ENCODE measurements at places on chromosomes 4 and X.

GRCh38 chrX:151393514-151393913, 3.5 kb upstream of the VMA21 start:
- no peak for DNase-seq

DNA sequence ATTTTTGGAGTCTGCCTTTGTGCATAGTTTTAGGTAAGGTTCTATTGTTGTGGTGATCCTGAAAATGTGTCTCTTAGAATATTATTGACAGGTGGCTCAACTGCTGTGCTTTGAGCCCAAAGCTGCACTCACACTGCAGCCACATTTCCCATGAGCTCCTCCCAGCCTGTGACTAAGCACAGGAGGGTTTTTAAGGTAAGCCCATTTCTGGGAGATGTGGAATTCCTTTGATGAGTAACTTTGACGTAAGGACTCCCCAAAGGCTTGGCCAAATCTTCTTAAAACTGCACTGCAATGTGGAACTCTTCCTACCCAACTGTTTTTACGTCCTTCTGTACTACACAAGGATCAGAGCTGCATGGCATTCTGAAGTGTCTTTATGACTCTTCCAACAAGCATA, 20.0 kb upstream of the TMPRSS11A start:
- no peak for DNase-seq

DNA sequence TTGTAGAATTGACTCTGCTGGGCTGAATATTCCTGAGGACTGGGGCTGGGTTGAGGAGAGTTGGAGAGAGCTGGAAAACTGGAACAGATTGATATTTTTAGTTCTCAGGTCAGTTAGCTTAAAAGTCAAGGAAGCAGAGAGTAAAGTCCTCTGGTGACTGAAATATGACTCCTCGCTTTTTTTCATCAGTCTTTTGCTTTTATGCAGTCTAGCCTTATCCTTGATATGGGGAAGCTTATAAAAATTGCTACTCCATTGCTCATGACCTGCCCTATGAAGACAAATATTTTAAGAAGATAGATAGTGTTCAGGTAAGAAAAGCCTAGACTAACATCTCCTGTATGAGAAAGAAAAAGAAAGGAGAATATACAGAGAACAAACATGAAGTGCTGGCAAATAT, 152.7 kb downstream of the C4orf33 start:
- no peak for DNase-seq

DNA sequence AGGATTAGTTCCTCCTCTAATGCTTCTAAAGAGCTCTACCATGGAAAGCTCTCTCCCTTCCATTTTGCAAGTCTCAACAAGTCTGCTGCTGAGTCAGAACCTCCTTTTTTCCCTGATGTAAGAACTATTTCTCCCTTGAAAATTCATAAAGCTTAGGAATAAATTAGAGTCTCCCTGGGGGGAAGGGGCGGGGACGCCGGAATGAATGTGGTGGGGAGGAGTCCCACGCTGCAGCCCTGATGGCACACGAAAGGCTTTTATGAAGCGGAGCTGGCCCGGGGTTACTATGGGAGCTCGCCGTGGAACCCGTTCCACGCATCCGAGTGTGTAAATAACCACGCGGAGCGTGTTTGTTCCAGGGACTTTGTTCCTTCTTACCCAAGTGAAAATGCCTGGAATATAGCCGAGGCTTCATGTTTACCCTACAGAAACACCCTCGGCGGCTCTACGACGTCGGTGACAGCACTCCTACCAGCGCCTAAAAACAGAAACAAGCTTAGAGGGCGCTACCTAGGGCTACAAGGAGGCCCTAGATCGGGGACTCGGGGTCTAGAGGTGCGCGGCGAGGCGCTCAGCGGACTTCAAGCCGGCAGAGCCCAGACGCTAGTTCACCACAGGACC, 923 bp upstream of the CPEB2 start:
- peak; percentile 39 for DNase-seq

GRCh38 chr4:152009983-152010709, 249.3 kb upstream of the GATB start:
- no peak for DNase-seq

- no peak for DNase-seq
Observed at GRCh38 chr4:71411981-71412380, 73.2 kb downstream of the SLC4A4 start.

GRCh38 chr4:15493411-15493810, 23.7 kb downstream of the CC2D2A start:
- no peak for DNase-seq

- DNase-seq = no peak
Observed at GRCh38 chrX:111262086-111262485, 8.2 kb downstream of the CAPN6 start.

- no peak for DNase-seq
Observed at GRCh38 chrX:13109817-13110216, 65.4 kb upstream of the FAM9C start.

- DNase-seq = no peak
Observed at GRCh38 chr4:160745126-160745525, 1418.7 kb downstream of the FSTL5 start.

- no peak for DNase-seq
Observed at GRCh38 chr4:144410230-144410783, 235.6 kb upstream of the HHIP start.

DNA sequence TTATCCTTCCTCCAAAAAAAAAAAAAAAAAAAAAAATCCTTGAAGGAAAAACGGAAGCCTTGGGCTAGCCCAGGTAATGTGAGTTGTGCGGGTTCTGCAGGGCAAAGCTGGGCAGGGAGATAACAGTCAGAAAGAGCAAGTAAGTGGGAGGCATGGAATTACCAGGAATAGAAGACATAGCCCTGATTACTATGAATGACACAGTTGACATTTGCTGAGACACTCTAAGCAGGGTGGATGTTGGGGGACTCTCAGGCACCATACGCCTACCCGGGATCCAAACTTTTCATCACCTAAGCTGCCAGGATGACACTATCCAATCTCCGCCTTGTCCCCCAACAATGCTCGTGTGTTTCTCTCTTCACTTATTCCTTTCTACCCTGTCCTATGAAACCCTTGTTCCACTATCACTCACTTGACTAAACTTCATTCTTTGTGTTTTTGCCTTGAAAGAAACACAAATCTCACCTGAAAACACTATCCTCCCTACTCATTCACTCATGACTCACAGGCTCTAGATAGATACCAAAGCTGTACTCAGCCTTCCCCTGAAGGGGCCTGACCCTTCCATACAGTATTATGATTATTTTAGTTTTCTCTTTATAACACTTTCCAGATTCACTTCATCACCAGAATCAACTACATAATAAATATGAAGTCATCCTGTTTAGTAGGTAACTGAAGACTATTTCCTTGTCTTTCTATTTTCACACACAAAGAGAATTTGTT, 158.4 kb downstream of the INPP4B start:
- no peak for DNase-seq

DNA sequence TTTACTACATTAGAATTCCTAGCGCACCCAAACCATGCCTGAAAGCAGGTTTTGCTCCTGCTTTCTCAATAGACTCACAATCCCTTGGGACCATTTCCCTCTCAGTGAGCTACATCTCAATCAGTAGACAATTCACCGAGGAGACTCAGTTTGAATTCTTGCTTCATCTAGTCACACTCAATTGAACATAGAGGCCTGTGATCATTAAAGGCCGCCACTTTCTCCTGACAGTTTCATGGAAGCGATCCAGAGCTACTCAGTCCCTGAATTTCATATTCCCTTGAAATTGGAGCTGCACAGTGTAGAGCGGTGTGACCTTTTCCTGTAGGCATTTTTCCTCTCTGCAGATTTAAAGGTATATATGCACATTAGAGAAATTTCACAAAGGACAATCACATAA, 193.9 kb upstream of the SPOCK3 start:
- peak; percentile 85 for DNase-seq

- no peak for DNase-seq
Observed at GRCh38 chr4:4491396-4491893, 50.4 kb downstream of the STX18 start.

GRCh38 chrX:150303386-150304097, 59.6 kb upstream of the MAMLD1 start:
- DNase-seq = no peak

- no peak for DNase-seq
Observed at GRCh38 chrX:100643212-100643611, 787 bp upstream of the SRPX2 start.

DNA sequence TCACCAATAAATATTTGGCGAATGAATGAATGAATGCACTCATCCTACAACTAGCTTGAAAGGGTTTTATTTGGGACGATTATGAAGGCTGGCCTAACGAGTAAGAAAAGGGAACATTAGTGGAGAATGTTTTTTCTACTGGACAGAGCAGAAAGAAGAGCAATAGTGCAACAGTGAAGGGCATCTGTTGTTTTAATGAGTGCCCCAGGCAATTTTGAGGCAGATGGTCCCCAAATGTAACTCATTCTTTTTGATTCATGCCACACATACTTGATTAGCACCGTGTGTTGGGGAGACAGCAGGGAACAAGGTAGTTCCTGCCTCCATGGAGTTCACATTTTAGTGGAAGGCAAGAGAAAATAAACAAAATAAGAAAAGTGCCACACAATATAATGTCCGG, 22.7 kb upstream of the INTS6L start:
- DNase-seq = no peak

- DNase-seq = no peak
Observed at GRCh38 chr4:41142376-41143310, 71.7 kb downstream of the APBB2 start.

DNA sequence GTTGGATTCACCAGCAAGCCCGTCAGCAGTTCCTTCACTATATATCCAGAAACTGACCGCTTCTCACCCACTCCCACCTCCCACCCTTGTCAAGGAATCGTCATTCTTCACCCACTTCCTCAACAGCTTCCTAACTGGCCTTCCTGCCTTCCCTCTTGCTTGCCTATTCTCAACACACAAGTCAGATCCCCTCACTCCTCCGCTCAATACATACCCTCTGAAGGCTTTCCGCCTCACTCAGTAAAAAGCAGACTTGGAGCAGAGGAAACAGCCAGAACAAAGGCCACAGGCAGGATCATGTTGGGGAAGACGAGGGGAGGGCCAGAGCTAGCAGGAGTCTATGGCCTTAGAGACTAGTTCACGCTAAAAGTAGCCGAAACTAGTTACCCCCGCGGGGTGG, 23.7 kb downstream of the RWDD4 start:
- DNase-seq = no peak

- DNase-seq = peak; percentile 4
Observed at GRCh38 chr4:105149771-105150170, 3.1 kb downstream of the TET2 start.

GRCh38 chr4:123352240-123352945, 44.2 kb upstream of the SPRY1 start:
- DNase-seq = no peak

GRCh38 chr4:340011-340410, 2.4 kb downstream of the ZNF141 start:
- DNase-seq = no peak

DNA sequence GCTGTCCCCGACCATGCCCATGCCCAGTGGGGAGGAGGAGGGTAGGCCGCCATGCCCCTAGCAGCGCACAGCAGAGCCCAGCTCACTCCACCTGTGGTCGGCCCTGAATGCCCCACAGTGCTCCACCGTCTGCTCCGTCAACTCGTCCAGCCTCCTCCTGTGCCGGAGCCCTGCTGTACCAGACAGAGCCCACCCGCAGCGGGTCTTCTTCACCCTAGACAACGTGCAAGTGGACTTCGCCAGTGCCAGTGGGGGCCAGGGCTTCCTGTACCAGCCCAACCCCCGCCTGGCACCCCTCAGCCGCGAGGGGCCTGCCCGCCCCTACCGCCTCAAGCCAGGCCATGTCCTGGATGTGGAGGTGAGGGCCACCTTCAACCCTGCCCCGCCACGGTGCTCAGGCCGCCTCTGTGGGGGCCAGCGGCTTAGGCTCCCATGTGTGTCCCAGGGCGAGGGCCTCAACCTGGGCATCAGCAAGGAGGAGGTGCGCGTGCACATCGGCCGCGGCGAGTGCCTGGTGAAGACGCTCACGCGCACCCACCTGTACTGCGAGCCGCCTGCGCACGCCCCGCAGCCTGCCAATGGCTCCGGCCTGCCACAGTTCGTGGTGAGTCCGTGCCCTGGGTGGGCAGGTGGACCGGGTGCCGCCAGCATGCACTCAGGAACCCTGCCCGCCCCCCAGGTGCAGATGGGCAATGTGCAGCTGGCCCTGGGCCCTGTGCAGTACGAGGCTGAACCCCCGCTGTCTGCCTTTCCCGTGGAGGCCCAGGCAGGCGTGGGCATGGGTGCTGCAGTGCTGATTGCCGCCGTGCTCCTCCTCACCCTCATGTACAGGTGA, 6.9 kb upstream of the SRPK3 start:
- DNase-seq = no peak

DNA sequence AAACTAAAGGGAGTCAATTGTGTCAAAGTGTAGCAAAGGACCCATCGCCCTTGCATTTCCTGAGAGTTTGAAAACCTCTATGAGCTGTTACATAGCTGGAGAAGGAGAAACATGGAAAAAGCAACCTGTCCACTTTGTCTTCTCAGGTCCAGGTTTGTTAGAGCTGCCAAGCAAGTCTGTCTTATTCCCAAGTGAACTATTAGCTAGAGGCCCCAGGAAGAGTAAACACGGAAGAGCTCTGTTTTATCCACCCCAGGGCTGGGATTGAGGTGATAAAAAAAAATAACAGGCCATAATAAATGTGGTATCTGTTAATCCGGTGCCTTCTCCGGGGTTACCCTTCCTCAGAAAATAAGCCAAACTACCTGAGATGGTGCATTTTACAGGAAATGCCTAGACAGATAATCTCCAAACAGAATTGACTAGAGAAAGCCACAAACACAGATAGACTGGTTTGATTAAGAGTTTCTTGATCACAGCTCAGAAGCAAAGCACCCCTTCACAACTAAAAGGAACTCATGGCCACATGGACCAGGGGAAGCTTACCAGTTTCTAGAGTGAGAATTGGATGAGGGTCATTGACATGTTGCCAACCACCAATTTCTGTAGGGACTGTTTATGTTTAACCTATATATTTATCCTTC, 35.9 kb upstream of the RELL1 start:
- DNase-seq = no peak

GRCh38 chr4:182625193-182625592, 292.0 kb downstream of the DCTD start:
- no peak for DNase-seq

DNA sequence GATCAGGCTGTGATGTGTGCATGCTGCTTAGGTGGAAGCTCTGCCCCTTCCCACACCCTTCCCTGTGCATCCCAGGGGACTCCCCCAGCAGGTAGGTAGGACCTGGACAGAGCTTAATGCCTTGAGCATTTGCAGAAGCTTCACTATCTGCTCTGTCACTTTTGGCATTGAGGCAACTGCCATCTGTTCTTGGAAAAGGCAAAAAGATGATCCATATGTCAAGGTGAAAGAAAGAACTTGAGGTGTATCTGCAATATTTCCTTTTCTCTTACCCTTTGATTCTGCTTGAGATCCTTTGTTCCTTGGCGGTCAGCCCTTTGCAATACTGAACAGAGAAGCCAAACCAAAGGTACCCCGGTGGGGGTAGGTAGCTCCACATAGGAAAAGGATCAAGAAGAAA, 37.1 kb upstream of the TBC1D9 start:
- DNase-seq = no peak

DNA sequence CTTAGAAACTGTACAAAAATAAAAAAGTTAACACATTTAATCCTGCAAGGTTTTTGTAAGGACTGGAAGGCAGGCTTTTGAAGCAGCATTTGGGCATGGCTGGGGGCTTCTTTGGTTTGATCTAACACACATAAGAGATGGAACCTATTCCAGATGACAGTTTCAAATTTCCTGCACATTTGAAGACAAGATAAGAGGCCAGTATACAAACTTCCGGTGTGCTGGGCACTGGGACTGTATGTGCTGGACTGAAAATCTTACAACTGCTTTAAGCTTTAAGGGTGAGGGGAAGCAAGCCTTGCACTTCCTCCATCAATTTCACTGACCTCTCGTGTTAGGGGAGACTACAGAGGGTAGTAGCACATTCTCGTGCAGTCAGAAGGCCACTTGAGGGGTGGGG, 122.9 kb downstream of the AMMECR1 start:
- no peak for DNase-seq

- DNase-seq = no peak
Observed at GRCh38 chrX:103453655-103454054, 65.6 kb downstream of the RAB40A start.
